ENCODE measurements at places on chromosomes 7 and 10. TPM values are rescaled to one million over a fixed set of nuclear protein-coding genes. Genes with fewer than 3 reads are reported as not detected.

GRCh38 chr7:130891254-130892094 lies 157.5 kb upstream of the KLF14 start:
- peak; percentile 71 for DNase-seq

DNA sequence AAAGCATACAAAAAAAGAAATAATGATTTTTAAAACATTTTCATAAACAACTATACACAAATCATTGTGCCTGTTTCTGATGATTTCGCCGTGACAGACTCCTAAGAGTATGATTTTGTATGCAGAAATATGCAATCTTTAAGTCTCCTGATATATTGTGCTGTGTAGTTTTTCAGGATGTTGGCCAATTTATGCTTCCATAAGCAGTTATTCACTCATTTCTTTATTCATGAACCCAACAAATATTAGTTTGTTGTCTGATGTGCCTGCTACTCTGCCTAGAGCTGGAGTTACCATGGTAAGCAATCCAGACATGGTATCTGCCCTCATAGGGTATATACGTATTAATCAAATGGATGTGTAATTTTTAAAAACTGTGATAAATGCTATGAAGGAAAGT lies 40.4 kb downstream of the PRR15 start:
- no peak for DNase-seq

GRCh38 chr7:586494-586893 lies 66.8 kb upstream of the PDGFA start:
- no peak for DNase-seq

DNA sequence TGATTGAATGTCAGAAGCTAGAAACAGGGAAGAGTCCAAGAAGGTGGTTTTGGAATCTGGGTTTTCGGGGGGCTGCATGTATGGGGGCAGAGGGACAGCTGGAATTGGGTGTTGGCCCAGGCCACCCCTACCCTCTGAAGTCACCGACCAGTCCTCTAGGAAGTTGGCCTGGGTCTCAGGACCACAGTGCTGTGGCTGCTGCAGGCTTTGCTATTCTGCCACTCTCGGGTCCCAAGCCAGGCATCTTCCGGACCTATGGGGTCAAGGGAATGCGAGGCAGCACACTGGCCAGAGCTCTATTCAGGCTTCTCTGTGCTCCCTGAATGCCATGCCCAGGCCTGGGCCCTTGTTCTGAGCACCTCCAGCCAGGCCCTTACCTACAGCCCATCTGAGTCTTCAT lies 13.2 kb downstream of the FGF8 start:
- no peak for DNase-seq

DNA sequence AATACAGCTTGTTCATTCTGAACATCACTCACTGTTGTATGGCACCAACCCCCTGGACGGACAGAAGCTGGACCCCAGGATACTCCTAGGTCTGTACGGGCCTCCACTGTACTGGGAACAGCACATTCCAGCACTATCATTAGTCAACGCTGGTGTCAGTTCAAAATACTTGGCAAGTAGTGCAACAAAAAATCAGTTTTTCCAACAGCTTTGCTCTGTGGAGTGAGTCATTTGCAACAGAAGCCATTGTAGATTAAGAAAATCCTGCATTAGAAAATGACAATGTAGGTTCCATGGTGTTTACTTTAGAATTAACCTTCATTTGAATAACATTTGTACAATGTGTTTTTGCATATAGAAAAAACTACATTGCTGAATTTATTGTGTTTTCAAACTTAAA lies 266.6 kb downstream of the HDAC9 start:
- peak; percentile 58 for DNase-seq

GRCh38 chr7:18165166-18165565 lies 137.5 kb upstream of the PRPS1L1 start:
- DNase-seq, result peak; percentile 40

DNA sequence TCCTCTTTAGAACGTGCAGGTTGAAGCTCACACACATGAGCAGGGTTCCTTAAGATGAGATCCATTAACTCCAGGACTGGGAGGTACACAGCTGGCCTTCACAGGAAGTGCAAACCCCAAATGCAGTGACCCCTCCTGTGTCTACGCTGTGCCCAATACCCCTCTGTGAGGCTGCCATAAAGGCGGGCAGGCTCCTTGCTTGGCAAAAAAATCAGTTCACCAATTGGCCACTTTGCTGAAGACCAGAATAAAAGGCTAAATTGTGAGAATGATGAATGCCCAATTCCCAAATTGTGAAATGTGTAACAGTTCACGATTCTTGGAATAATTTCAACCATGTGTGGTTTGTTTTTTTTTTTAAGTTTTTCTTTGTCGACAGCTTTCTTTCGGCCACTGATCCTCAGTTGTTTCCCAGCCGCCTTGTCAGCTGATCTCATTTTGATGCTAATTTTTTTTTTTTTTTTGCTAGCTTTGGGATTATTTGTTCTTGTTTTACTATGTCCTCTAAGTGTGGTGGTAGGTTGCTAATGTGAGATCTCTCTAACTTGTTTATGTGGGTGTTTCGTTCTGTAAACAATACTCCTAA lies 101.9 kb upstream of the PRSS58 start:
- no peak for DNase-seq

DNA sequence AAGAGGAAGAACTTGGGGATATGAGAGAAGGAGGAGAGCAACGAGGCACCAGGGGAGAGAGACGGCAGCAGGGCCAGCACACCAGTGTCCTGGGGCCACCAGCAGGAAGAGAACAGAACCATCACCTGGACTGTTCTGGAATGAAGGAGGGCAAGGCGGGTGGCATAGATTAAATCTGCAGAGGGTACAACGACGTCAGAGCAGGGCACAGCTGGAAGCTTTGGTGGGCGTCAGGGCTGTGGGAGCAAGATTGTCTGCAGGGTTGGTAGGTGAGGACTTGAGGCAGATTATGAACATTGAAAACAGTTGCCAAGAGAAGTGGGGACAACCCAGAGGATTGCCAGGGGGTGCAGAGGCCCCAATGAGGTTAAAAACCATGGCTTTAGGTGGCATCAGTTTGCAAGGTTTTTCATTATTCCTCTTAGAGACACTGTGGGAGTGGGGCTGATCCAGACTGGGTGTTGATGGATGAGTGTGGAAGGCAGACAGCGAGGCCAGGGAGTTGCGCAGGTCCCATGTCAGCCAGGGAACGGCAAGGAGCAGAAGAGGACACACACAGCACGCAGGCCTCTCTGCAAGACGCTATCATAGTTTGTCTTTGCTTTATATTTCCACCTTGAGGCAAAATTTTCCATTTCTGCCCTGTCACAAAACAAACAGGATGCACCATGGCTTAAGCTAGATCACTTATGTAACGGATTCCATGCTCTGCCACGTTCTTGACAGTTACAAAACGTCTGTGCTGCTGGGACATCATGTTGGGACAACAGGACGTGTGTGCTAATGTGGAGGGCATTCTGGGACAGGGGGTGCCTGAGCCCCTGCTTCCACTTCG lies 52.5 kb upstream of the LEP start:
- DNase-seq, result no peak

GRCh38 chr7:132261327-132262159 lies 314.7 kb downstream of the PLXNA4 start:
- DNase-seq, result no peak

DNA sequence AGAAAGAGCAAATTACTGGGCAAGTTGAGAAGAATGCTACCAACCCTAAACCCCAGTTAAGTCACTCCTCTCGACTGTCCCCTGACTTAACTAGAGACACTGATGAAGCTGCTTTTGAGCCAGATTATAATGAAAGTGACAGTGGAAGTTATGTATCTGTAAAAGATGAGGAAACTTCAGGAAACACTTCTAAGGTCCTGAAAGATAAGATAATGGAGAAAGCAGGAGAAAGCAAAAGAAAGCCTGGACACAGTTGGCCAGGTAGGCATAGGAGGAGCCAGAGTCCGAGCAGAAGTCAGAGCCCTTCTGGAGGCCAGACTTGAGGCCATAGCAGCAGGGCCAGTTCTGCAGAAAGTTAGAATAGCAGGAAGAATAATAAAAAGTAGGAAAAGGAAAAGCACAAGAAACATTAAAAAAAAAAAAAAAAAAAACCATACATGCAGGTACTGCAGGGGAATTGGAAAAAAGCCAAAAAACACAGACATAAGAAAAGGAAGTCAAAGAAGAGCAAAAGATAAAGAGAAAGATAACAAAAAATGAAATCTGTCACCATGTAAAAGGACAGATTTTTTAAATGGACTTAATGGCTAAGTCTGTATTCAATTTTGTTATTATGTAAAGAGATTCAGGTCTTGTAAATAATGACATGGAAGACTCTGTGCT lies 101.0 kb upstream of the KCNMA1 start:
- DNase-seq, result no peak

DNA sequence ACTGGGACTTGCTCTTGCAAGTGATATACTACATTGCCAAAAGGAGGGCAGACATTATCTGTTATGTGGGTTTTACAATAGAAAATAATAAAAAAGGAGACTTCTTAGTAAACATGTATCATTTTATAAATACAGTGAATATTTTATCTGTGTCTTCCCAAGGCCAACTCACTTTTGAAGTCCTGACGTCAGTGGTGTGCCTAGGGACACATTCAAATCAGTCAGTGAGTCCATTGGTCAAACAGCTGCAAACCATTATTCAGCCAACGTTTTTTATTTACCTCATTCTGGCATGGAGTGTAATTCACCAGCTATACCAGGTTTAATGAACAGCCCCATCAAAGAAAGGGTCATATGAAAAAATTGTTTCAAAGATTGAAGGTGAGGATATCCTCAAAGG lies 263.7 kb downstream of the IPMK start:
- no peak for DNase-seq

- DNase-seq, result no peak
These were observed 756.0 kb downstream of the KCNMA1 start for GRCh38 chr10:76881477-76882220.

DNA sequence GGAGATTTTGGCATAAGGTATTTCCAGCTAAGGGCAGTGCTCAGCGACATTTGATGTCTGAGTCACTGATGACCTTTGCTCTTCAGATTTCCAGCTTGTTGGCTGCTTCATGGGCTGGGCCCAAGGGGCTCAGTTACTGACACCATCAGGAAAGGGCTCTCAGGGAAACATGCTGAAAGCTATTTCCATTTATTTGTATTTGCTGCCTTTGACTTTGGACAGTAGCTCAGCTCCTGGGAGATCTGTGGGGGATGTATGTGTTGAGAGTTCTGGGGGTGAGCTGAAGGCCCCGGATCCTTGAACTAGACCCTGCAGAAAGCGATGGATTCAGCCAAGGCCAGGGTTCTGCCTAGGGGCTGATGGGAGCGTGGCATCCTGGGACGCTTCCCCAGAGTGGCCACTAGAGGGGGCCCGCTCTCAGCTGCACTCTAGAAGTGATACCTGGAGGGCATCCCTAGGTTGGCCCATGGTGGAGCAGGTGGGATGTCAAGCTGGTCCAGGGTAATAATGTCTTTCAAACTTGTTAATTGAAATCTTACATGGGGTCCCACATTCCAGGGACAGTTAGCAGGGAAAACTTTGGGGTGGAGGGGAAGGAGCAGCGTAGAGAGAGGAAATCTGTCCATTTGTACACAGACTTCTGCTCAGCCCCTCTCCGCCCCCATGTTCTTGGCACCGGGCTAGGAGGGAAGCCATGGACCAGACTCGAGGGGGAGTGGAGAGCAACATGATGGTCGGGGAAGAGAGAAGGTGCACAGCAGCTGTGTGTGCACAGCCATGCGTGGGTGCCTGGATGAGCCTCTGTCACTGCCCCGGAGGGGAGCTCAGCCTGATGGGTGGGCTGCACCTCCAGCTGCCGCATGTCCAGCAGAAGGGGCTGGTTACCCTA lies 3.0 kb upstream of the BTBD16 start:
- peak; percentile 37 for DNase-seq

- no peak for DNase-seq
These were observed 25.4 kb downstream of the INSIG1 start for GRCh38 chr7:155323001-155323638.

GRCh38 chr7:97512441-97513207 lies 219.3 kb upstream of the TAC1 start:
- no peak for DNase-seq

GRCh38 chr7:47236480-47237129 lies 345.3 kb downstream of the TNS3 start:
- DNase-seq, result peak; percentile 87

DNA sequence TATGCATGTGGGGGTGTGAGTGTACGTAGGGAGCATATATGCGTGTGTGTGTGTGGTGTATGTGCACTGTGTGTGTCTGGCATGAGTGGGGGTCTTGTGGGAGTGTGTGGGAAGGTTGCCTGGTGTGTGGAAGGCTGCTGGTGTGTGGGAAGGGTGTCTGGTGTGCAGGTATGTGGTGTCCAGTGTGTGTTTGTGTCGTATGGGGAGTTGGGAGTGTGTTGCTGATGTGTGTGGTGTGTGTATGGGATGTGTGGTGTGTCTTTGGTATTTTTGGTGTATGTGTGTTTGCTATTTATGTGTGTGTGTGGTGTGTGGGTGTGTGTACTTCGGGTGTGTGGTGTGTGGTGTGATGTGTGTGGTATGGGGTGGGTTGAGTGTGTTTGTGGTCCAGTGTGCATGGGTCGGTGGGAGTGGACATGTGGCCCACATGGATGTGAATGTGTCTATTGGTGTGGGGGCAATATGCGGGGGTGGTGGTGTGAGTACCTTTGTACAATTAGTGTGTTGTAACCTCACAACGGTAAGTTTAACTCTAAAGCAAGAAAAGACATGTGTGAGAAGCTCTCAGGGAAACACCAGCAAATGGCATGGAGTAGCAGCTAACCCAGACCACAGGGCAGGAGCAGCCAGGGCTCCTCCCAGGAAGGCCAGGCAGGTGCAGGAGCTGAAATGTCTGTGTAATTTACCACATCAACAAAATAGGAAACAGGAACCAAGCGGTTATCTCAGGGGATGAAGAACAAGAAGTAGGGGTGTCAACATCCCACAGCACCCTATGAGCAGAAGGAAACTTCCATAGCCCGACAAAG lies 11.9 kb downstream of the ANTXRL start:
- no peak for DNase-seq

- DNase-seq, result peak; percentile 88
These were observed 148.1 kb downstream of the SLIT1 start for GRCh38 chr10:97037365-97038361.

- no peak for DNase-seq
These were observed 177.5 kb downstream of the DNAJB6 start for GRCh38 chr7:157514306-157514705.

DNA sequence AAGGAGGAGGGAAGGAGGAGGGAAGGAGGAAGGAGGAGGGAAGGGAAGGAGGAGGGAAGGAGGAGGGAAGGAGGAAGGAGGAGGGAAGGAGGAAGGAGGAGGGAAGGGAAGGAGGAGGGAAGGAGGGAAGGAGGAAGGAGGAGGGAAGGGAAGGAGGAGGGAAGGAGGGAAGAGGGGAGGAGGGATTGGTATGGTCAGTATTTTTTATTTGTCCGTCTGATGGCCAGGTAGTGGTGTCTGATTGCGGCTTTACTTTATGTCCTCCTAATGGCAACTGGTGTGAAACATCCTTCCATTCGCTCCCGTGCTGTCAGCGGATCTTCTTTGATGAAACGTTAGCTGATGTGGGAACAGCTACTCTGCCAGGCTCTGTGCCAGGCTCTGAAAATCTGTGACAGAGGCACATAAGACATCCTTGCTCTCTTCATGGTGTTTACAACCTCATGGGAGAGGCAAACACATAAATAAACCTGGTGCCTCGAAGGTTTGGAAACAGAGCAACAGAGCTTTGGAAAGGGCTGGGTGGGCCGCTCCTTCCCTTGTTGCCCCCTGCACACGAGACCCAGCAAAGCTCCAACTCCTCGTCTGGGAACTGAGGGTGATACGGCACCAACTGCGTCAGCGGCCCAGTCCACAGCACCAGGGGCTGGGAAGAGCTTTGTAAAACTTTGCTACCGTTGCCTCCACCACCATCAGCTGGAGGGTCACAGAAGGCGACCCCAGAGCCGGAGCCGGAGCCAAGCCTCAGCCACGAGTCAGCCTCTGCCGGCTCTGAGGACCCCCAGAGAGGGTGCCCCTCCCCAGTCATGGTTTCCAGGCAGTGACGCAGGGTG lies 40.3 kb downstream of the PDGFA start:
- DNase-seq, result peak; percentile 45

Gene TMEM273
- total RNA-seq, result 9.5 TPM

Gene SHTN1
- total RNA-seq, result 3.3 TPM

Gene TLX1
- total RNA-seq, result not detected

Gene CAV1
- total RNA-seq, result 174 TPM

All from muscle of leg (tissue), 16 donors.